Osteocyte (in vitro differentiated cells): ENCODE measurements at places on chromosomes 12 and 14.

DNA sequence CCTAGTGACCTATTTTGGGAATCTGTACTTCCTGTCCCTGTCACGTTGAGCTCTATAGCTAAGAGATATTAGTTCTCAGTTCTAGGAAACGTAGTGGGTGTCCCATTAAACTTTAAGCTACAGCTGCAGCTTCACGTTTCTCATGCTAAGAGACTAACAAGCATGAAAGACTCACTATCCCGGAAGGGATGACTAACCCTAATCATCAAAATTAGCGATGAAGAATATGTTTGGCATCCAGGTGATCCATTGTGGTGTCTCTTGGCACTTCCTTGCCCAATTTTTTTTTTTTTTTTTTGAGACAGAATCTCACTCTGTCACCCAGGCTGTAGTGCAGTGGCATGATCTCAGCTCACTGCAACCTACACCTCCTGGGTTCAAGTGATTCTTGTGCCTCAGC lies 11.0 kb upstream of the LALBA start:
- no peak overlapping the region for H3K4me3 ChIP-seq
- H3K36me3 ChIP-seq: no peaks in the 10 kb centered on the region
- DNase-seq: no peak
- H3K4me1 ChIP-seq: no peaks in the 10 kb centered on the region
- peaks cover 21% of the 10 kb centered on the region for H3K27me3 ChIP-seq
- H3K27ac ChIP-seq: no peak overlapping the region

- no peaks in the 10 kb centered on the region for H3K27me3 ChIP-seq
- H3K27ac ChIP-seq: no peak overlapping the region
- no peaks in the 10 kb centered on the region for H3K4me1 ChIP-seq
- DNase-seq: no peak
- no peaks in the 10 kb centered on the region for H3K36me3 ChIP-seq
- H3K4me3 ChIP-seq: no peak overlapping the region
Measured at GRCh38 chr12:81992461-81992860, 233.3 kb upstream of the PPFIA2 start.

DNA sequence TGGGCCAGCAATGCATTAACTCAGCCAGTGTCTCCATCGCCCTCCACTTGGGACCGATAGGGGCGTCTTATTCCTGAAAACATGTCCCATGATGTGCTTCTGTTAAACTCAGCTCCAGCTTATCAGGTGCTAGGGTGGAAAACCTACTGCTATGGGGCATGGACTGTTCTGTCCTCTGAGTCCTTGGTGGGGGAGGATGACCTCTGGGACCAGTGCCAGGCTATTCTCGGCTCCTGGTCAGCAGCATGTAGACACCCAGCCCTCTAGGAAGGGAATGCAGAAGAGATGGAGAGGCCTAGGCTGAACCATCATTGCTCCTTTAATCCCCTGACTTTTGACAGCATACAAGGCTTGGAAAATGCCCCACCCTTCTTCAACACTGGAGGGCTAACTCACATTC lies 486.2 kb downstream of the MED13L start:
- H3K4me1 ChIP-seq: no peaks in the 10 kb centered on the region
- no peak overlapping the region for H3K27ac ChIP-seq
- no peaks in the 10 kb centered on the region for H3K27me3 ChIP-seq
- no peaks in the 10 kb centered on the region for H3K36me3 ChIP-seq

- no peaks in the 10 kb centered on the region for H3K4me1 ChIP-seq
- no peaks in the 10 kb centered on the region for H3K27me3 ChIP-seq
- H3K27ac ChIP-seq: no peak overlapping the region
- no peaks in the 10 kb centered on the region for H3K36me3 ChIP-seq
Measured at GRCh38 chr12:41653386-41654326, 465.5 kb downstream of the PDZRN4 start.

DNA sequence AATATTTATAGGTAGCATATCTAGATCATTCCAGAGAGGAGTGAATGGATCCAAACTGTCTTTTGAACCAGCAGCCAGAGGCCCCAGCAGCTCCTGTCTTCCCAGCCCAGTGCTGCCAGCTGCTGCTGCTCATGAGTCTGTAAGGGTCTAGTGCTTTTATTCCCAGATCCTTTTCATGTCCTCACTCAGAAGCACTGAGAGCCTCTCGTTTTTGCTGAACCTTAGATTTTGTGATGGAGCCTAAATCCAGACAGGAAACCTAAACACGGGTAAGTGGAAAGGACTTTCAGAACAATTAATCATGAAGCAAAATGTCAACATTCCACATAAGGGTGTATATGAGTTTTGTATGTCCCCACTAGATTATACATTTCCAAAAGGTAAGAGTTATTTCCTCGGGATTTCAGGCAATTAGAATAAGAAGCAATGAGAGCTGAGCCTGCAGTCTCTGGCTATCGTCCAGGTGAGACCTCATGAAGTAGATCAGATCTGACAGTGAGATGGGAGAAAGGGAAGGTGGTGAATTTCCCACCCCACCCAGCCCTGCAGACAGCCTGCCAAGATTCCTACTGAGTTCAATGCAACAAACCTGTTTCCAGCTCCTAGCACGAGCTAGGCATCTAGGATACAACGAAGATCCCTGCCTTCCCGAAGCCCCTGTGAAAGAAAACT lies 84.4 kb downstream of the NINJ2 start:
- no peaks in the 10 kb centered on the region for H3K27me3 ChIP-seq
- no peaks in the 10 kb centered on the region for H3K36me3 ChIP-seq
- DNase-seq: no peak
- peaks cover 24% of the 10 kb centered on the region for H3K4me1 ChIP-seq
- no peak overlapping the region for H3K27ac ChIP-seq

GRCh38 chr14:93969082-93969828 lies 7.1 kb downstream of the ASB2 start:
- peaks cover 14% of the 10 kb centered on the region for H3K27me3 ChIP-seq
- no peaks in the 10 kb centered on the region for H3K36me3 ChIP-seq
- H3K4me3 ChIP-seq: no peak overlapping the region
- peaks cover 17% of the 10 kb centered on the region for H3K4me1 ChIP-seq
- no peak for DNase-seq

- no peak overlapping the region for H3K4me3 ChIP-seq
- no peak overlapping the region for H3K27ac ChIP-seq
- H3K27me3 ChIP-seq: no peaks in the 10 kb centered on the region
- no peaks in the 10 kb centered on the region for H3K4me1 ChIP-seq
- peaks cover 61% of the 10 kb centered on the region for H3K36me3 ChIP-seq
Measured at GRCh38 chr14:58367296-58367695, 28.4 kb upstream of the TOMM20L start.

DNA sequence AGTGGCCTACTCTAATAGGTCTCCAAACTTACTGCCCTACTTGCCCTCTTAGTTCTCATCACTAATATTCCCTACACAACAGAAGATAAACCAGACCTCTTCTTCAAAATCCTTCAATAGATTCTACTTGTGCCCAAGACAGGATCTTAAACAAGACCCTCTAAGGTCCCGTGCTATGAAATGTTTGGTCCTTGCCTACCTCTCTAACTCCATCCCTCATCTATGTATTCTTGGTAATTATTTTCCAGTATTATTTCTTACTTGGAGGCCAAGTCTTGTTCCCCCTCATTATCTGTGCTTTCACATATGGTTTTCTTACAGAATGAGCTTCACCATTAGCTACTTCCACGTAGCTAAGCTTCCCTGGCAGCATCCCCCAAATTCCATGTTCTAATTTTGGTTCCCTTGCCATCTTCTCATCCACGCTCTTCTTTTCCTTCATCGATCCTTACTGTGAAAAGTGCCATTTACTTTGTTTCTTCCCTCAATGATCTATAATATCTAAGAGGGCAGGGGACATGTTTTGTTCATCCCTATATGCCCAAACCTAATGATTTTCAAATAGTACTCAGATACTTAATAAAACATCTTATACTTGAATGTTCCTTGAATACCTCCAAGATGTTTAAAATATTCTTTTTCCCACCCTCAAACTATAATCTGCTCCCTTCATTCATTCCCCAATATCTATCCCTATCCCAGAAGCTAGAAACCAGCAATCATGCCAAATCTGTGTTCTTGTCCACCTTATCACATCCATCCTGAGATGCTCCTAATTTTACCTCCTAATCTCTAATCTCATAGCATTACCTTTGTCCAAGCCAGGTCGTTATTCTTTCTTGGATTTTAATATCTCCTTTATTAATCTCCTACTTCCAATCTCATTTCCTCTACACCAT lies 10.1 kb downstream of the HNRNPC start:
- peaks cover 45% of the 10 kb centered on the region for H3K36me3 ChIP-seq
- no peaks in the 10 kb centered on the region for H3K27me3 ChIP-seq

DNA sequence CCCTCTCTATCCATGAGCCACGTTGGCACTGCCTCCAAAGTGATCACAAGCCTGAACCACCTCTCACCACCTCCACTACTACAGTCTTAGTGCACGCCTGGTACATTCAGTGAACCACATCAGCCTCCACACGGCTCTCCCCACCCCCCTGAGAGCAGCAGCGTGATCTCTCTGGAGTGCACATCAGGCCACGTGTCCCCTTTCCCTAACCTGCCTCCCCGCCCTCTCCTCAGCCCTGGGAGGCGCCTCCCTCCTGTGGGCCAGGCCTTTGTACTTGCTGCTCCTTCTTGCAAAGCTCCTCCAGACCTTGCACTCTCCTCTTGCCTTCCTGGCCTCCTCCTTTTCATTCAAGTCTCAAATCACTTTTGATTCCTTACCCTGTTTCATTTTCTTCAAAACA lies 49.8 kb downstream of the SLC6A12 start:
- H3K36me3 ChIP-seq: no peaks in the 10 kb centered on the region
- H3K27ac ChIP-seq: no peak overlapping the region
- H3K4me3 ChIP-seq: no peak overlapping the region
- H3K27me3 ChIP-seq: peaks cover 38% of the 10 kb centered on the region
- DNase-seq: no peak

DNA sequence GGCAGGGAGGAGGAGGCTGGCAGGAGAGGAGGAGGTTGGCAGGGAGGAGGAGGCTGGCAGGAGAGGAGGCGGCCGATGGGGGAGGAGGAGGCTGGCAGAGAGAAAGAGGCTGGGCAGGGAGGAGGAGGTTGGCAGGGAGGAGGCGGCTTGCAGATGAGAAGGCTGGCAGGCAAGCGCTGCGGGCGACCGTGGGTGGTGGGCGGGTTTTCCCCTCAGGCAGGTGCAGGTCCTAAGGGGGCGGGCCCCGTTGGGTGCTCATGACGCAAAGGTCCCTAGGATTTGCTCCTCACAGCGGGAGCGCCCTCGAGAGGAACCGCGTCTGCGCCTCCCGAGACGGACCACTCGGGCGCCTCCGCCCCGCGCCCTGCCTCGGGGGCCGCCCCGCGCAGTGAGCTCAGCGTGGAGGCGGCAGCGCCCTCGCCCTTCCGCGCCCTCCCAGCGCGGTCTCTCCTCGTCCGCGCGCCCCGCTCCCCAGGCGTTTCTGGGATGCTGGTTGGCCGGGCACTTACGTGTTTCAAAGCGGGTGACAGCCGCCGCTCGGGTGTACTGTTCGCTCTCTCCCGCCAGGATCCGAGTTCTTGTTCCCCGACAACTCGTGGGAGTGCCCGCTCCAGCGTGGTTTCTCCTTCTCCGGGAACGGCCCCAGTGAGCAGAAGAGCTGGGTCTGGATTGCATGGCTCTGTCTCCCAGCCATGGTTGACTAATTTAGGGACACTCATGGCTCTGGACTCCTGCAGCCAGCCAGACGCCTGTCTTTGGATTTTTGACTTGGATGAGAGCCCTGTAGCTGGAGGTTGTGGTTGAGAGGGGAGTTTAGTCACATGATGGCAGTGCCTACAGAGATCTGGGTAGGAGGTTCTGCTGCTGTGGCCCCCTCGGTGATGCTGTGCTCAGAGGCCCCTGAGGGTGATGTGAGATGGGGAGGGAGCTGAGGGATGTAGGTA lies 64.1 kb upstream of the PPP4R3A start:
- peaks cover 23% of the 10 kb centered on the region for H3K27me3 ChIP-seq
- H3K36me3 ChIP-seq: no peaks in the 10 kb centered on the region
- peaks cover 6% of the 10 kb centered on the region for H3K4me1 ChIP-seq
- DNase-seq: no peak
- no peak overlapping the region for H3K27ac ChIP-seq
- peak overlapping the region; percentile 74 for H3K4me3 ChIP-seq

GRCh38 chr14:68219407-68219806 lies 399.8 kb downstream of the RAD51B start:
- no peak overlapping the region for H3K27ac ChIP-seq
- H3K27me3 ChIP-seq: no peaks in the 10 kb centered on the region
- no peak for DNase-seq
- peaks cover 46% of the 10 kb centered on the region for H3K4me1 ChIP-seq
- H3K4me3 ChIP-seq: no peak overlapping the region

GRCh38 chr12:2813214-2814185 lies 1.0 kb downstream of the ITFG2 start:
- peak overlapping the region; percentile 100 for H3K4me3 ChIP-seq
- peaks cover 8% of the 10 kb centered on the region for H3K36me3 ChIP-seq
- no peaks in the 10 kb centered on the region for H3K27me3 ChIP-seq
- H3K4me1 ChIP-seq: peaks cover 18% of the 10 kb centered on the region

DNA sequence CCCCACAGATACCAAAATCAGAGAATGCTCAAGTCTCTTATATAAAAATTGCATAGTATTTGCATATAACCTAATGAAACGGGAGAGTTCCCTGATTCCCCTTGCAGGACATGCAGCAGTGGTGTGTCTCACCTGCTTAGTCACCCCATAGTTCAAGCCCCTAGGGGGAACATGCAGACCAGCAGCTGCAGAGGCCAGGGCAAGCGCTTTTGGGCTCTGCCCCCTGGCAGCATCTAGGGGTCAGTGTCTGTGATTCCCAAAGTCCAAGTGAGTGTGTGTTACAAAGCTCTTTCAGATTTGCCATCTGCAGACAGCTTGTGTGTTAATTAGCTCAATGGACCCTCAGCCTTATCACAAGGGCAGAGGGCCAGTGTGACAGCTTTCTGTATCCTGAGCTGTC lies 110.1 kb downstream of the DNAI7 start:
- H3K27me3 ChIP-seq: peaks cover 4% of the 10 kb centered on the region
- H3K27ac ChIP-seq: no peak overlapping the region
- no peaks in the 10 kb centered on the region for H3K36me3 ChIP-seq
- H3K4me1 ChIP-seq: no peaks in the 10 kb centered on the region
- H3K4me3 ChIP-seq: no peak overlapping the region

- no peak for DNase-seq
- H3K27ac ChIP-seq: no peak overlapping the region
- H3K4me1 ChIP-seq: peaks cover 45% of the 10 kb centered on the region
- no peaks in the 10 kb centered on the region for H3K36me3 ChIP-seq
- H3K4me3 ChIP-seq: no peak overlapping the region
Measured at GRCh38 chr12:111401167-111401605, 4.5 kb upstream of the SH2B3 start.

DNA sequence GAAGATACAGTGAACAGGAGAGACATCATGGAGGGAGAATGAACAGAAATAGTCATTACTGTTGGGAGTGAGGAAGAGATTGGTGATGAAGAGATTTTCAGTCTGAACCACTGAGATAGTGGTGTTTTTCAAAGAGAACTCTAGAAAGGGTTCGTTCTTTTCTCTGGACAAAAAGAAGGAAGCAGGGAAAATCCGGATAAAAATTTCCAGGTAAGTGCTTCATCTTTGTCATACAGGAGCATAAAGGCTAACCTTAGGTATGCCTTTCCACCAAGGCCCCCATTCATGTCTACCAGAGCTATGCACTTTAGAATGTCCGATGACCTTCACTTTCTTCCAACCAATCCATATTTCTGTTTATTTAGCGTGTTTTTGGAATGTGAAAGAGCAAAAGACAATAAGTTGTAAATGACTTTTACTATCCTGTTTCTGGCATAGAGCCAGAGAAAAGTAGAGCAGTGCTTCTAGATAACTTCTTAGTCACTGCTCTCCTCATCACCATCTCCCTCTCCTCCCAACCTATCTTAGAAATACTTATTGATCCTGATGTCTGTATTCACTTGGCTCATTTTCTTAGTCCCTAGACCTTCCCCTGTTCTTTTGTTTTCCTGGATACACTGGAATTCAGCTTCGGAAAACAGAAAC lies 116.5 kb downstream of the TTC6 start:
- no peak overlapping the region for H3K27ac ChIP-seq
- DNase-seq: no peak
- no peak overlapping the region for H3K4me3 ChIP-seq
- peaks cover 13% of the 10 kb centered on the region for H3K27me3 ChIP-seq
- H3K4me1 ChIP-seq: no peaks in the 10 kb centered on the region
- H3K36me3 ChIP-seq: no peaks in the 10 kb centered on the region
